HepG2 (cell line): ENCODE measurements at places on chromosomes 5 and 9.

DNA sequence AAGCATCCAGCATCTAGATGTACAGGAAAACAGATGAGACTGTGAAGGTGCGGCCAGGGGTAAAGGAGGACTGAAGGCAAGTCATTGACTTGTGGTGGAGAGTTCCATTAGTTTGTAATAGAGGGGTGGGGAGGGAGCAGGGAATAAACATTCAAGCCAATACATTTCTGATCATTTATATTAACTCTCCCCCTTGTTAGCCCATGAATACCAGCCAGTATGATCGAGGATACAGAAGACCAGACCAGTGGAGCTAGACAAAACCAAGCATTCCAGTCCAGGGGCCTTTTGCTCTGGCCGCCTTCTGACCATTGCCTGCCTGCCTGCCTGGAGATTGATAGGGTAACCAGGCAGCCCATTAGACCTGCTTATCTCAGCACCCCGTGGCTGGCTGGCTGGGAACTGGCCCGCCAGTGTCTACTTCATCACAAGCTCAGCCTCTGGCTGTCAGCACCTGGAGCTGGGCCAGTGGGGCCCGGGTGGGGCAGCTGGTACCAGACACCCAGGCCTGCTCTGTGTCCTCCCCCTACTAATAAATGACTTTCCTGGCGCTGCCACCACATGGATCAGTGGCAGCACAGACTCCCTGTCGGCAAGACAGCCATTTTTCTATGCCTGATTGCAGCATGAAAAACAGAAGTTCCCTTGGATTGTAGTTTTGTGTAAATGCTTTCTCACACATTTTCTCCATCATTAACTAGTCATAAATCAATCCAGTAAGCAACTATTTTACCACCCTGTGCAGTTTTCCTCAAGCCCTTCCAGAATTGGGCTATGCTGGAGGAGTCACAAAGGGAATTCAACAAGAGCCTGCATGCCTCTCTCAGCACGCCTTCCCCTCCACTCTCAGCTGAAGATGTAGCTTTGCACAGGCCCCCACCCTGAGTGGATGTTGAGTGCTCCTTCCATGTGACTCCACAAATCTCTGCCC, 181.3 kb downstream of the SNCAIP start:
- DNase-seq: no peak

DNA sequence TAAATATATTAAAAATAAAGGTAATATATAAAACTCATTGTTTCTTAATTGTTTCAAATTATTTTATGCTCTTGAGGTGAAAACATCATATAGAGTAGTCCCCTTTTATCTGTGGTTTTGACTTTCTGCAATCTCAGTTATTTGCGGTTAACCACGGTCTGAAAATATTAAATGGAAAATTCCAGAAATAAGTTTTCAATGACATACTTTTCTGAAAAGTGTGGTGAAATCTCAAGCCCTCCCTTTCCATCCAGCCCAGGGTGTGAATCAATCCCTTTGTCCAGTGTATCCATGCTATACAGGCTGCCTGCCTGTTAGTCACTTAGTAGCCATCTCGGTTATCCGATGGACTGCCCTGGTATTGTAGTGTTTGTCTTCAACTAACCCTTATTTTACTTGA, 546.7 kb upstream of the DMAC1 start:
- no peak for DNase-seq

GRCh38 chr5:171946000-171946781, 60.2 kb downstream of the FBXW11 start:
- no peak for DNase-seq

DNA sequence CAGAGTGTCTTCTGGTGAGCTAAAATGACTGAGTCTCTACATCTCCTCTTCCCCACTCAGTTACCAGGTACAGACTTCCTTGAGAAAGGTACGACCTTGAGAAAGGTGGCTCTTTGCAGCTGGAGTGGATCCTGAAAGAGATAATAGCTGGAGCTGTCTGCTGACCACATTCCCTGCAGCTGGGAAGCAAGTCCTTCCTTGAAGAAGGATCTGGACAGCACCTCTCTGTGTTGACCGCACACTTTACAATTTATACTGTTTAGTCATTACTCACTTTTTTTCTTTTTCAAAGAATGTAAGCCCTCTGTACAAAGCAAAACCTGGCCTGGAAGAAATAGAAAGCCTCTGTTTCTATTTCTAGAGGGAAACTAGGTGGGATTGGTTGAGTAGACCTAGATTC, 148.8 kb downstream of the MACIR start:
- no peak for DNase-seq

DNA sequence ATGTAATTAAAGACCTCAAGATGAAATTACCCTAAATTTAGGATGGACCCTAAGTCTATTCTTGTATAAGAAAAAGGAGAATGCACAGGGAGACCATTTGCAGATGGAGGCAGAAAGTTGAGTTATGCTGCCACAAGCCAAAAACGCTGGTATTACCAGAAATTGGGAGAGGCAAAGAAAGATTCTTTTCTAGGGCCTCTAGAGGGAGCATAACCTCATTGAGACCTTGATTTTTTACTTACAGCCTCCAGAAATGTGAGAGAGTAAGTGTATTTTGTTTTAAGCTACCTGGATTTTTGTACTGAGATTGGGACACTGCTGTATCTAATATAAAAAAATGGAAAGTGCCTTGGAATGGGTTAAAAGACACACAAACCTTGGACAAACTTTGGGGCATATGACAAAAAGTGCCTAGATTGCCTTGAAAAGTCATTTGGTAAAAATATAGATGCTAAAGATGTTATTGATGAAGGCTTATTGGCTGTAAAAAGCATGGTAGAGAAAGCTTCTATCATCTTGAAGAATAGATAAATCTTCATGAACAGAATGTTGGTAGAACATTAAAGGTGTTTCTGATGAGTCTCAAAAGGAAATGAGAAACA, 174.7 kb upstream of the PRDM9 start:
- peak; percentile 1 for DNase-seq

DNA sequence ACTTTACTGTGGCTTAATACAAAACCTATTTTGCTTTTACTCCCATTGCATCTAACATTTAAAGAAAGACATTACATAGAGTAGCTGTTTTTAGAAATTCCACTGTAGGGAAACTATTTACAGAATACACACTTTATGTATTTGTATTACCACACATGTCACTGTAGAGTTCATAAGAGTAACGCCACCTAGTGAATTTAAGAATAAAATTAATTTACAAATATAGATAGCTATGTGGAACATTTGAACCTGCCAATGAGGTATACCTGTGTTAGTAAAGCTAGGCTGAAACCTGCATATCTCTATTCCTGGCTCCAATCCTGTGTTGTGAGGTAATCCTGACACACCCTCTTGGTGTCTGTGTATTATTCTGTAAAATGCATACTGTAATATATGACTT, 234.4 kb downstream of the MAST4 start:
- no peak for DNase-seq

- no peak for DNase-seq
Observed at GRCh38 chr5:127602896-127603844, 45.7 kb upstream of the CTXN3 start.

DNA sequence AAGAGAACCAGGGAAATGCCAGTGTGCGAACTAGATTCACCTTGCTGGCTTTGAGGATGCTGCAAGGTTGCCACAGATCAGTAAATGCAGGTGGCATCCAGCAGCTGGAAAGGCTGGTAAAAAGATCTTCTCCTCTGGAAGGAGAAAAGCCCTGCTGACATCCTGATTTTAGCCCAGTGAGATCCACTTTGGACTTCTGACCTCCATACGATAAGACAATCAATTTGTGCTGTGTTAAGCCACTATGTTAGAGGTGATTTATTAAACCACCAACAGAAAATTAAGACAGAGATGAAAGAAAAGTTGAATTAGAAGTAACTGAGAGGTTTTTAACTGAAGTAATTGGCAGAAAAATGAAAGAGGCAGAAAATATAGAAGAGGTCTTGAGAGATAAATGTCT, 283.8 kb upstream of the CDH12 start:
- DNase-seq: no peak
